ENCODE measurements at places on chromosomes 1 and 21.

DNA sequence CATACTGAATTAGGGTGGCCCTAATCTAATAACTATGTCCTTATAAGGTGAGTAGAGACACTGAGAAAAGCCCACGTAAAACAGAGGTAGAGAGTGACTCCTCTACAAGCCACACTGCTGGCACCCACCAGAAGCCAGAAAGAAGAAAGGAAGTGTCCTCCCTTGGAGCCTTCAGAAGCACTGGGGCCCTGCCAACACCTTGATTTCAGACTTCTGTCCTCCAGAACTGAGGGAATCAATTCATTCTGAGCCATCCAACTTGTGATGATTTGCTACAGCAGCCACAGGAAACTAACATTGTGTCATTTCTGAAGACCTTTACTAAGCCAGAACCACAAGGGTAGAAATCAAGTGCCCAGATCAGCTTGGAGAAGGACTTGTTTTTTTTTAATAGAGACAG is 15.0 kb downstream of the GNB1 start:
- no peak for DNase-seq

DNA sequence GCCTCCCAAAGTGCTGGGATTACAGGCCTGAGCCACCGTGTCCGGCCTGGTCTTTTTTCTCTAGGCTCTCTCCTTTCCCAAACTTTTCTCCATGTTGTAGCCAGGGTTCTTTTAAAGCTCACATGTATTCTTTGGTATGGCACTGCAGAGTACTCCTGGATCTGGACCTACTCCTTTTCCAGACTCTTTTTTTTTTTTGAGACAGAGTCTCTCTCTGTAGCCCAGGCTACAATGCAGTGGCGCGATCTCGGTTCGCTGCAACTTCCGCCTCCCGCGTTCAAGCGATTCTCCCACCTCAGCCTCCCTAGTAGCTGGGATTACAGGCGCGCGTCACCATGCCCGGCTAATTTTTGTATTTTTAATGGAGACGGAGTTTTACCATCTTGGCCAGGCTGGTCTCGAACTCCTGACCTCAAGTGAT is 602 bp upstream of the MED18 start:
- no peak for DNase-seq

DNA sequence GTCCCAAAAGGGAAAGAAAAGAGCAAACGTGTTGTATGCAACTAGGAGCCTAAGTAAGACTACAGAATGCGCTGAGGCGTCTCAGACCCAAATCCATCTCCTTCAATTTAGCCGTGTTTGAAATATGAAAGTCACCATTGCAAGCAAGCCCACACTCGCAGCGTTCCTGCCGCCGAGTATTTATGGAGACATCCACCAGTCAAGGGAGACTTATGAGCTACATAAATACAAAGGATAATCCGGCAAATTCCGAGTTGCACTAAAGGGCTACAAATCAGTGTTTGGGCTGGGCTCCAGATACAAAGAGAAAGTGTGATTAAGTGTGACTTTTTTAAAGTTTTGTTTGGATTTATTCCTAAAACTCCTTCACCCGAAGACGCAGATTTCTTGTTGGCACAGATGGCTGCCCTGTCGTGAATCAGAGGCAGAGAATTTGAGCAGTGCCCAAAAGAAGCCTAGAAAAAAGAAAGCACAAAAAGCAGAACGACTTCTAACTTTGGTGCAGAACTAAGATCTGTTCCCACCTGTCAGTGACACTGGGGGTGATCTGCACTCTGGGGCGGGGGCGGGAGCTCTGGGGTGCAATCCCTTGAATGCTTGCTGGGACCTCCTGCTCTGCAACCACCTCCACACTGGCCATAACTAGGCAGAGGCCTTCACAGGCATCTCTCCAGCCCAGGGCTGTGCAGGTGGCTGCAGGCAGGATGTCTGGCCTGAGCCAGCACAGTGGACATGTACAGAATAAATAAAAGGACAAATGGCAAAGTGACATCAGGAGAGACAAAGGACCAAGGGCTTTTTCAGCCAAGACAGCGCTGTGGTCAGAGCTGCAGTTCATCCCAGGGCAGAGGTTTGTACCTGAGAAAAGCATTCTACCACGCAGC is 489.7 kb downstream of the NPHP4 start:
- DNase-seq = no peak

GRCh38 chr1:53949023-53949990 is 3.2 kb downstream of the LRRC42 start:
- DNase-seq = no peak

DNA sequence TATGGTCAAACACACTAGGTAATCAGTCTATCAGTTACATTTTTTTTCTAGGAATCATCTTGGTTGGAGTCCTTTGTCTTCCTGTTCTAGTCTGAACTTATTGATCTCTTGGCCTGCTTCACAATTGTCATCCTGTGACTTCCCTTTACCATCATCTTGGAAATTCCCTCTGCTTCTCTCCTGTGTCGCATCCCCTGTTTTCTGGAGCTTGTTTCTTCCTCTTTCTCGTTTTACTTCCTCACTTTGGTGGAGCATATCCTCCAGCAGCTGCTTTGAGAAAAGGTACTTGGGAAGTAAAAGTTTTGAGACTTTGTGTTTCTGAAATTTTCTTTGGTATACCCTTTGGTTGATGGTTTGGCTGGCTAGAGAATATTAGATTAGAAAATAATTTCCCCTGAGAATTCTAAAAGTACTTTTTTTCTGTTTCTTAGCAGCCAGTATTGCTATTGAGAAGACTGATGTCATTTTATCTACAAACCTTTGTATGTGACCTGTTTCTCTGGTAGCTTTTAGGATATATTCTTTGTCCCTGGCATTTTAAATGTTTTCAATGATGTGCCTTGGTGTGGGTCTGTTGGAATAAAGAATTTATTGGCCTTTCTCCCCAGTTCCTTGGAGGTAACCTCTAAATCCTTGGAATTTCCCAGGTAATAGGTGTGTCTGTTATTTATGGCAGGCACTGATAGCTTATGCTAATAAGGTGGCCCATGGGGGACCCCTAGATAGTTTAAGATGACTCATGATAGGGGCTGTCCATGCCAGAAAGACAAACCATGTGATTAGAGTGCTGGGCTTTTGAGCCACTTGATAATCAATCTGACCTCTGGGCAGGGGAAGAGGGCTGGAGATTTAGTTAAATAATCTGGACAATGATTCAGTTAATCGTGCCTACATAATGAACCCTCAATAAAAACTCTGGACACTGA is 6.1 kb upstream of the MYCL start:
- no peak for DNase-seq

GRCh38 chr21:44933199-44933917 is 6.5 kb upstream of the SLX9 start:
- DNase-seq = no peak

DNA sequence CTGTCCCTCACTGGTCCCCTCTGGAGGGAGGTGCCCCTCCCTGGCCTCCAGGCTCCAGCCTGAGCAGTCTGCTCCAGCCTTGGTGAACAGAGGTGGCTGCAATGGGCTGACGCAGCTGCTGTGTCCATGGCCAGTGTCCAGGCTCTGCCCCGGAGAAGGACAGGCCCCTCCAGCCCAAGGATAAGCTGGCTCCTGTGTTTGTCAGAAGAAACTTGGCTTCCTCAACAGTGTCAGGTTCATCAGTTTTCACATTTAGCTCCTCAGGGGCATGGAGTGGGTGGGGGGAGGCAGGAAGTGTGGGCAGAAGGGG is 402.8 kb downstream of the MATN1 start:
- DNase-seq = no peak

DNA sequence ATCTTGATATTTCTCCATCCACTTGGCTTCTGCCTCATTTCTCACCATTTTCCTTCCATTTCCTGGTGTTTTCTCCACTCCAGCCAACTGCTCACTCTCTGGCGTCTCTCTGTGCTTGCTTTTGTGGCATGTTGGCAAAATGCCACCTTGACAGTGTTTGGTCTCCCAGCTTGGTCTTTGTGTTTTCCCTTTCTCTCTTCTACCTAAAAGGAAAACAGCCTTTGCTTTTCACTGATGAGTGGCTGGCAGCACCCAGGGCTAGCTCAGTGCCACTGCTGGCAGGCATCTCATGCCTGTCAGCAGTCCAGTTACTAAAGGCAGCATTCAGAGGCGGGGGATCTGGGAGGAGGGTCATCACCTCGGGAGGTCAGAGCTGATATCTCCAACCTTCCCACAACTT is 55.3 kb upstream of the DSCAM start:
- no peak for DNase-seq
